Stimulated activated effector memory CD8-positive, alpha-beta T cell treated with anti-CD3 and anti-CD28 coated beads, Interleukin-12 subunit alpha, Interleukin-12 subunit beta, amount 100 ng/mL, for 72 hours (primary cell): ENCODE measurements at places on chromosomes 4 and X.

- no peak for DNase-seq
Measured at GRCh38 chrX:49951524-49952193, 29.3 kb downstream of the CLCN5 start.

GRCh38 chr4:55068522-55068921 is 56.9 kb downstream of the KDR start:
- no peak for DNase-seq

GRCh38 chr4:15234116-15234855 is 193.5 kb upstream of the C1QTNF7 start:
- no peak for DNase-seq

- DNase-seq: no peak
Measured at GRCh38 chrX:115047181-115047580, 29.8 kb upstream of the IL13RA2 start.

GRCh38 chr4:140675599-140676231 is 80.5 kb downstream of the TBC1D9 start:
- no peak for DNase-seq

- DNase-seq: no peak
Measured at GRCh38 chr4:163165217-163166017, 1.3 kb downstream of the NAF1 start.

GRCh38 chr4:136918772-136919171 is 613.5 kb downstream of the PCDH18 start:
- DNase-seq: no peak

DNA sequence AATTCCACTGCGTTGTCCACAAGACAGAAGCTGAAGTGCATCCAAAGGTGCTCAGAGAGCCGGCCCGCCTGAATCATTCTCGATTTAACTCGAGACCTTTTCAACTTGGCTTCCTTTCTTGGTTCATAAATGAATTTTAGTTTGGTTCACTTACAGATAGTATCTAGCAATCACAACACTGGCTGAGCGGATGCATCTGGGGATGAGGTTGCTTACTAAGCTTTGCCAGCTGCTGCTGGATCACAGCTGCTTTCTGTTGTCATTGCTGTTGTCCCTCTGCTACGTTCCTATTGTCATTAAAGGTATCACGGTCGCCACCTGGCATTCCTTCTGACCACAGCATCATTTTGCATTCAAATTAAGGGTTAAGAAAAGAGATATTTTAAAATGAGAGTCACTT is 115.5 kb downstream of the NFKB1 start:
- no peak for DNase-seq
